SK-N-SH treated with all-trans-retinoic acid at 6 μM for 48 hours (cell line): ENCODE measurements at places on chromosomes 12 and 14.

- ATAC-seq = peak; percentile 98
Observed at GRCh38 chr12:3803865-3804472, 51.1 kb upstream of the CRACR2A start.

DNA sequence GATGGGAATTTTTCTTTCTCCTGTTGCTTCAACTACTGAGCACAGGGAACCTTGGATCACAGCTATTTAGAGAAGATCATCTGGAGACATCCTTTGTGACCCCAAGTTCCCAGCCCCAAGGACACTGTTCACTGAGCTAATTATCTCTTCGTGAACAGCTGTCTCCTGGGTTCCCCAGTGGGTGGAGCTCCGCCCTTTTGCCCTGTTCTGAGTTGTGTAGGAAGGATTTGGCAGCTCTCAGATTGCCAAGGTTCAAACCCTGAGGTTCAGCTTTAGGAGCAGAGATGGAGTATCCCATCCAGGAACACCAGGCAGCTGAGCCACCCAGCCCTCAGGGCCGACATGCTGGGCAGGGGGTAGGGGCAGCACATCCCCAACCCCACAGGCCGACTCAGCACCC, 32.0 kb downstream of the NGB start:
- no peak for ATAC-seq

GRCh38 chr14:86296173-86296572, 766.2 kb downstream of the FLRT2 start:
- no peak for ATAC-seq

- no peak for ATAC-seq
Observed at GRCh38 chr12:99706736-99707473, 59.4 kb downstream of the GARIN6 start.

- no peak for ATAC-seq
Observed at GRCh38 chr12:20274008-20274407, 94.3 kb upstream of the PDE3A start.

GRCh38 chr14:55212634-55213033, 21.2 kb upstream of the DLGAP5 start:
- no peak for ATAC-seq

DNA sequence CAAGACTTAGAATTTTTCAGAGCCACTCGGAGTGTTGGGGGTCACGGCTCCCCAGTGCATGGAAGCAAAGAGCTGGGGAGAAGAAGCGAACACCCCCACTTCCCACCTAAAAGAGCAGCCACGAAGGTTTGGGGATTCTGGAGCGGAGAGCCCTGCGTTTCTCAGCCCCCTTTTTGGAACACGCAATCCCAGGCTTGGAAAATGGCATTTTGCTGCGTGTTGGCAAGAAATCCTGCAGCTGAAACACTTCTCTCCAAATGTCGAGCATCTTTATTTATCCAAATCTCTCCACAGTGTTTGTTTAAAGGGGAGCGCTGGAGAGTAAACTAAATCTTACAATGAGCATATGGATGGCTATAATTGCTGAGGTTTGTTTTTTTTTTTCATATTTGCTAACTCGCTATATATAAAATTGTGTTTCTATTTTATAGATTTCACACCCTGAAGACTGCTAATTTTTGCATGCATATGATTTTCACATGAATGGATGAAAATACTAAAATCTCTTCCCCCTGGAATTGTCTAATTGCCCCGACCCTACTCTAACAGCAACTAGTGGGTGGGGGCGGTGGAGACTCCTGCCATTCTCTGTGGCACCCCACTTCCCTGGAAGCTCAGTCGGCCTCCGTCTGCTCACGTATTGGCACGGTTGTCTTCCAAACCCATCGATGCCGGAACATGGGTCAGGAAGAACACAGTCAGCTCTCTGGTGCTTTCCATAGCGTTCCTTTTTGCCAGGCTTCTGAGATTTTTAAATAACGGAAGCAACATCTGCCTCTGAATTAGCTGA, 120.5 kb downstream of the GCH1 start:
- no peak for ATAC-seq

GRCh38 chr12:106416273-106416672, 58.7 kb downstream of the POLR3B start:
- ATAC-seq = peak; percentile 45

- peak; percentile 70 for ATAC-seq
Observed at GRCh38 chr12:116697305-116697704, 40.6 kb downstream of the SPRING1 start.

GRCh38 chr12:94231709-94232108, 83.3 kb downstream of the PLXNC1 start:
- ATAC-seq = no peak

DNA sequence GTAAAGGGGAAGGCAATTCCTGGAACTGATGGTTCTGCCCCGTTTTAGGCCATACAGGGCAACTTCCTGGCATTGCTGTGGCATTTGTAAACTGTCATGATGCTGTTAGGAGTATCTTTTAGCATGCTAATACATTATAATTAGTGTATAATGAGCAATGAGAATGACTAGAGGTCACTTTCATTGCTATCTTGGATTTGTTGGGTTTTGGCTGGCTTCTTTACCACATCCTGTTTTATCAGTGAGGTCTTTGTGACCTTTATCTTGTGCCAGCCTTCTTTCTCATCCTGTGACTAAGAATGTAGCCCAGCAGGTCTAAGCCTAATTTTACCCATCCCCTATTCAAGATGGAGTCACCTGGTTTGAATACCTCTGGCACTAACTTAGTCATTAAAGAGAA, 51.2 kb downstream of the TESPA1 start:
- no peak for ATAC-seq

DNA sequence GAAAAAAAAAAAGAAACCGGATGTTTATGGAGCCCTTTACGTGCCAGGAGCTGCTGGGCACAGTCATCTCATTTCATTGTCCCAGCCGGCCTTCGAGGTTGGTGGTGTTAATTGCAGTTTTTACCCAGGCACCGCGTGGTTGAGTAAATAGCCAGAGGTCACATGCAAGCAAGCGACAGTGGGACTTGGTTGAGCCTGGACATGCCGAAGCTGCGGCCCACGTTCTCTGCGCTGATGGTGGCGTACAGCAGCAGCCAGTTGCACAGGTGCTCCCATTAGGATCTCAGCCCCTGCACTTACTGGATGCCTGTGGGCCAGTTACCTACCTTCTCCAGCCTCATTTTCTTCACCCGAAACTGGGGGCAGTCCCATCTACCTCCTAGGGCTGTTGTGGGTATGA, 54.0 kb downstream of the TSPAN9 start:
- no peak for ATAC-seq

GRCh38 chr12:13046964-13047363, 2.8 kb downstream of the FAM234B start:
- ATAC-seq = no peak

DNA sequence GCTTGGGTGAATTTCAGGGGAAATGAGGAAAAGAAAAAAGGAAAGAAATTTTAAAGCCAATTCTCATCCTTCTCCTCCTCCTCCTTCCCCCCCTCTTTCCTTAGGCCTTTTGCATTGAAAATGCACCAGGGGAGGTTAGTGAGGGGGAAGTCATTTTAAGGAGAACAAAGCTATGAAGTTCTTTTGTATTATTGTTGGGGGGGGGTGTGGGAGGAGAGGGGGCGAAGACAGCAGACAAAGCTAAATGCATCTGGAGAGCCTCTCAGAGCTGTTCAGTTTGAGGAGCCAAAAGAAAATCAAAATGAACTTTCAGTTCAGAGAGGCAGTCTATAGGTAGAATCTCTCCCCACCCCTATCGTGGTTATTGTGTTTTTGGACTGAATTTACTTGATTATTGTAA, 1.9 kb downstream of the HOXC4 start:
- no peak for ATAC-seq

GRCh38 chr14:74572726-74573301, 39.2 kb downstream of the LTBP2 start:
- peak; percentile 4 for ATAC-seq

DNA sequence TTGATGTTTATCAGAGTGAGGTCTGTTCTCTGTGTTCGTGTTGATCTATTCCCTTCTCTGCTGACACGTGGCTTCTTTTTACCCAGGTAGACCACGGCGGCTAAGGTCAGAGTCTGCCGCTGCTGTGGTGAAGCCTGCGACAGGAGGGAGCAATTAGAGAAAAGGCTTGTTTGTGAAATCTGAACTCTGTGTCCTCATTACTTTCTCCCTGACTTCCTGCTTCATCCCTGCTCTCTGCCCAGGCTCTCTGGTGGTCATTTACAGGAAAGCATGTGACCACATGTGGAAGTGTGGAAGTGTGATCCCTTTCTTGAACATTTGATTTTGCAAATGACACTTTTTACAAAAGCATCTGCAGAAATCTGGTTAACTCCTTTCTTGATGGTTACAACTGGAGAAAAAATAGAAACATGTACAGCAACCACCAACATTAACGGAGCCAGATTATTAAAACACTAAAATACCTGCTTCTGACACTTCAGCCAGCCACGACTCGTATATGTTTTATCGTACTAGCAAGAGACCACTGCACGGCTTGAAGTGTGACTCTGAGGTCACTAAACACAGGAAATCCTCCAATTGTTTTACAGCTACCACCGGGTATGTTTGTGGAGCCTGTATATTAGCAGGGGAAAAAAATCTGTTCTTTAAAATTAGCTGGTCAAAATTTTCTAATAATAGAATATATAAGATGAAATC, 388.6 kb upstream of the TMPO start:
- ATAC-seq = no peak

DNA sequence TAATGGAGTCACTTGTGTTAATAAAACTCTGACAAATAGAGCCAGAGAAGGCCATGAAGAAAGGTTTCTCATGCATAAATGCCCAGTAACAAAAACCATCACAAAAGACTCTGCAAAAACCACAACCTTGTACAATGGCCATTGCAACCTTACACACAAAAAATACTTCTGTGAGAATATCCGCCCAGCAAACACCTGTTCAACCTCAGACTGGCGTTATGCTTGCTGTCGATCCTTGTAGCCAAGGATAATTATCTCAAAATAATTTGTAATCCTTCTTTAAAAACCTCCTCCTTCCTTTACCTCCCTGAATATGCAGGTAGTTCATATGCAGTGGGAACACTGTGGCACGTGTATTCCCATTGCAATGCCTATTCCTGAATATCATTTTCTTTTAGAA, 157.1 kb downstream of the SLC41A2 start:
- no peak for ATAC-seq

GRCh38 chr12:68971404-68971803, 38.4 kb upstream of the CPM start:
- no peak; the same call in 2 of the 3 replicates for ATAC-seq

DNA sequence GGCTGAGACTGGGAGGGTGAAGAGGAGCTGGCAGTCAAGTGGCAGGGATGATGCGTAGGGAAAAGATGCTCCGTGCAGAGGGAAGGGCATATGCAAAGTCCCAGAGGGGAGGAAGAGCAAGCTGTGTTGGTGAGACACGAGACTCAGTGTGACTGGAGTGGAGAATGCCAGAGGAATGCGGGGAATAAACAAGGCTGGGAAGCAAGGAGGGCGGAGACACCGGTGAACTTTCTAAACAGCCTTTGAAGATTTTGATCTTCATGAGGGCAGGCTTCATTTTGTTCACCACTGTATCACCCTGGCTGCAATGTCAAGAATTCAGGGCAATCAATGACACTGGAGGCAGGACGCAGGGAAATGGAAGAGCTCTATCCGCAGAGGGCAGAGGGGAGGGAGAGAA, 535.8 kb downstream of the FUT8 start:
- ATAC-seq = no peak

DNA sequence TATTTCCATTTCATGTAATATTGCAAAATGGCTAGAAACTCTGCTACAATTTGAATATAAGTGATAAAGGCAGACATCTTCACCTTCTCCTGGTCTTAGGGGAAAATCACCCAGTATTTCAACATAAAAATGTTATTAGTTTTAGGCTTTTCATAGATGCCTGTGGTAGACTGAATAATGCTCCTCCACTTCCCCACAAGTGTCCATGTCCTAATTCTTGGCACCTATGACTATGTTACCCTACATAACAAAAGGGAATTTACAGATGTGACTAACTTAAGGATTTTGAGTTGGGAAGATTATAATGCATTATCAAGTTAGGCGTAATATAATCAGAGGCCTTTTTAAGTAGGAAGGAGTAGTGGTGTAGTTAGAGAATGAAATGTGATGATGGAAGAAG, 196.4 kb downstream of the TMTC3 start:
- ATAC-seq = no peak

- ATAC-seq = no peak
Observed at GRCh38 chr14:34254031-34254430, 208.0 kb downstream of the SPTSSA start.

DNA sequence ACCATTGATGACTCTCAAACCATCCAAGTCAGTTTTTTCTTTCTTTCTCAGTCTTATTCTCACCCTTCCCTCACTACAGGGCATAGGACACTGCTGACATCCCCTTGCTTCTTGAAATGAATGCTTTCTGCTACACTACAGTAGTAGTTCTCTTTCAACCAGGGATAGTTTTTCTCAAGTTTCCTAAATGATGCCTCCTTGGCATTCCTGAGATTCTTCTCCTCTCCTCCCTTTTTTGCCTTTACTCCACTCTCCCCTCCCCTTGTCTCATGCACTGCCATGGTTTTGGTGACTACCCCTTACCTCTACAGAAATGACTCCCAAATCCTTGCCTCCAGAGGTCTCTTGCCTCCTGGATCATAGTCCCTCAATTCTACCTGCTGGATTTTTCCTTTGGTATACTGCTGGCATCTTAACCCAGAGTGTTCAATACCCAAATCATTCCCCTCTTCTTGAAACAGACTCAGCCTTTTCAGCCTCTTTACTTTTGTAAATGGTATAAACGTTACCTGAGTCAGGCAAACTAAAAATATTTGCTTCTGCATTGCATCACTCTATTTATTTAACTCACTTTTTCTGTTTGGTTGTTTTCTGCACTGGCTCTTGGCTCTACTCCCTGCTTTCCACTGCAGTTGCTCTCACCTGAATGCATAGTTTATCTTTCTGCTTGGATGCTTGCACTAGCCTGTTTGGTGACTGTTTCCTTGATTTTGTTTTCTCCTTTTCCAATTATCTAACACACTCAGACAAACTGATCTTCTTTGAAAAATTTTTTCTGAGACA, 211.6 kb upstream of the IGF1 start:
- ATAC-seq = no peak

GRCh38 chr12:121793440-121793837, at the start of gene RHOF:
Gene RHOF (minus strand): TSS chr12:121793688. CDS start chr12:121793633, 55 bp downstream.
- peak; percentile 3 for ATAC-seq

GRCh38 chr12:57027011-57027804, 10.9 kb upstream of the TAC3 start:
- ATAC-seq = no peak

GRCh38 chr12:16606201-16606849, 363 bp upstream of the LMO3 start:
- peak; percentile 78 for ATAC-seq
